CD4-positive, alpha-beta T cell treated with Interleukin-15 for 4 hours (primary cell): ENCODE measurements at places on chromosomes 1 and 21.

DNA sequence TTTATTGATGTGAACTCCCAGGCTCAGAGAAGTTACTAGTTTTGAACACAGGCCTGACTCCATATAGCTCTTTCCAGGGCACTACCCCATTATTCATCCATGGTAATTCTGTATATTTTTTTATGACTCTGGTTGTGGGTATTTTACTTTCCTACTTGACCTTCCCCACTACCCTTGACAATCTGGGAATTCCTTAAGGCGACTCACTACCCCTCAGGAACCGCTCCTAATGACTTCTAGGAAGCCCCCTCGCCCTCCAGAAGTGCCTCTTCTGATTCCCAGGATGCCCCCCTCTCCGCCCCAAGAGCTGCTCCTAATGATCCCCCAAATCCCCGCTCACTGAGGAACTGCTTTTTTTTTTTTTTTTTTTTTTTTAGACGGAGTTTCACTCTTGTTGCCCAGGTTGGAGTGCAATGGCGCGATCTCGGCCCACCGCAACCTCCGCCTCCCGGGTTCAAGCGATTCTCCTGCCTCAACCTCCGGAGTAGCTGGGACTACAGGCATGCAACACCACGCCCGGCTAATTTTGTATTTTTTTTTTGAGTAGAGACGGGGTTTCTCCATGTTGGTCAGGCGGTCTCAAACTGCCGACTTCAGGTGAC is 972 bp upstream of the KDM4A start:
- DNase-seq: no peak

DNA sequence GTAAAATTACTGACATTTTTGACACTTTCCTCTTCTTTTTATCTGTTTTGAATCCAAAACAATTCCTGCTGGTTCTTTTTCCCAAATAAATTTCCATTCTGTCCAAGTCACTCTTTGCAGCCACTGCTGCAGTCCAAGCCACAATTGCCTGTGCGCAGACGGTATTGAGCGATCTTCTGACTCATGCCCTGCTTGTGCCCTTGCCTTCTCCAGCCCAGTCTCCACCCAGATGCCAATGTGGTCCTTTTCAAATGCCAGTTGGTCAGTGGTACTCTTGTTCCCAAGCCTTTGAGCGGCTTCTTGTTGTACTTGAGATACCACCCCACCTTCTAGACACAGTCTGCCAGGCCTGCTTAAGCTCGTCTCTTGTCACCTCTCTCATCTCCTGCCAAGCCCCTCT is 78.9 kb downstream of the CAMTA1 start:
- DNase-seq: no peak

GRCh38 chr1:218765753-218766152 is 407.9 kb upstream of the LYPLAL1 start:
- no peak for DNase-seq

- DNase-seq: peak; percentile 13
Measured at GRCh38 chr1:228748431-228748830, 13.2 kb downstream of the RHOU start.

GRCh38 chr1:159180516-159180915 is 9.1 kb downstream of the CADM3 start:
- DNase-seq: no peak

DNA sequence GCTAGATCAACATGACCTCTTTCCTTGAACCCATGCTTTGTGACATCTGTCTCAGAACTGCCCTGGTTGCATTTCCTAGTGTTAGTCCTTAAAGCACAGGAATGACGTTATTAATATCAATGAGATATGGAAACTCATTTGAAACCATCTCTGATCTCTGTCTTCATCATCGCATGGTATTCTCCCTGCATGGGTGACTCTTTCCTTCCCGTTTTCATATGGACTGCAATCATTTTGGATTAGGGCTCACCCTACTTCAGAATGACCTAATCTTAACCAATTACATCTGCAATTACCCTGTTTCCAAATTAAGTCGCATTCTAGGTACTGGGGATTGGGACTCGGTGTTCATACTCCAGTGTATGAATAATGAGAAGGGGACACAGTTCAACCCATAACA is 41.7 kb upstream of the DISC1 start:
- DNase-seq: no peak

DNA sequence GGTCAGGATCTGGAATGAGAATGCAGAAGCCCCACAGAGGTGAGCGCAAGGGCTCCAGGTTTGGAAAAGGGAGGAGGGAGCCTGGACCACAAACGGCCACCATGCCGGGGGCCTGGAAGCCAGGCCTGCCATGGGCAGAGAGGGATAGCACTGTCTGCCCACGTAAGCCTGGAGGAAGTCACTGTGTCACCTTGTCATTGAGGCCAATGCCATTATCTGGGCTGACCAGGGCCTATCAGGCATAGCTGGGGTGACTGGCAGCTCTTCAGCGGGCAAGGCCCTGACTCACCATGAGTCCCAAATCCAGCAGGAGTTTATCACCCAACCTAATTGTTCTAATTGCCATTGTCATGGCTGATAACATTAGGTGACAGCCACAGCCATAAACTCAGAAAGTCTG is 84.6 kb downstream of the MATN1 start:
- DNase-seq: no peak

DNA sequence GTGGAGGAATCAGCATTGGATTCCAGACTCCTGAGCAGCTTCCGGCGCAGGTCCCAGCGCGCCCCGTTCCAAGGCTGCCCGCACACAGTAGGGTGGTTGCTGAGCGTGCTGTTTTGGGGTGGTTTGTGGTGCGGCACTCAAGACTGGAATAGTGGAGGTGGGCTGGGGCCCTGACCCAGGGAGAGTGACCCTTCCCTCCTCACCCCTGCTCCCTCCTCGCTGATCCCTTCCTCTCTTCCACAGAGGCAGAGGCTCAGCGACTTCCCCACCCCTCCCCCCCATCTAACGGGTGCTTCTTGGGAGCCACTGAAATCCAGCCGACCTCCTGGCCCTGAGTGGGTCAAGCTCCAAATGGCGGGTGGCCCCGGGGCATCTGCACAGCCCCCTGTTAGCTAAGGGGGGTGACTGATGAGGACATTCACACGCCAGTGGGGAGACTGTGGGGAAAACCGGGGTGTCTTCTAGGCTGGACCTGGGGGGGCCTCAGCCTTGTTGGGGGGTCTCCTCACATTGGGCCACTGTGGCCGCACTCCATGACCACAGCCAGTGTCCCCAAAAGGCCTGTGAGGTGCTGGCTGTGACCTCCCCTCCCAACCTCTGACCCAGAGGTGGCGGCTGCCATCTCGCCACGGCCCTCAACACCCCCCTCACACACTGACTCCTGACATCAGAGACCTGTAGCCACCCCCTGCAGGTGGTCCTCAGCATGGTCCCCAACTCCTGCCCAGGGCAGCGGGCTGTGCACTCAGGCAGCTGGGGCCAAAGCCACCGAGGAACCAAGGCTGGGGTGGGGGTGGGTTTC is 3.9 kb upstream of the HES4 start:
- DNase-seq: no peak
